ENCODE measurements at places on chromosomes 4 and X. TPM values are rescaled to one million over a fixed set of nuclear protein-coding genes. Genes with fewer than 3 reads are reported as not detected.

Gene UGT2B10
- total RNA-seq: not detected

Gene GRID2
- total RNA-seq: not detected

Gene ARHGAP10
- total RNA-seq: 15.3 TPM

Gene L1CAM
- total RNA-seq: 20.2 TPM

Gene MAGEA9B
- total RNA-seq: not detected

Gene FHDC1
- total RNA-seq: 0.93 TPM

Gene PGRMC2
- 90.5 TPM for total RNA-seq

Gene FGA
- total RNA-seq: 18.7 TPM

Gene PARM1
- 0.51 TPM for total RNA-seq

Gene GPC4
- 0.05 TPM for total RNA-seq

Gene SHISA3
- not detected for total RNA-seq

Gene F8A3
- 1.0 TPM for total RNA-seq

Gene VCX2
- not detected for total RNA-seq

Gene PLAC8
- total RNA-seq: 1.2 TPM

Gene IL2
- not detected for total RNA-seq

Gene EPGN
- total RNA-seq: not detected

Gene F8A1
- 90.1 TPM for total RNA-seq

Gene GNRHR
- not detected for total RNA-seq

Gene TRIM60
- total RNA-seq: not detected

Gene ANOS1
- total RNA-seq: 0.04 TPM

Gene ENPEP
- 0.06 TPM for total RNA-seq

Gene PCDH11X
- total RNA-seq: 0.01 TPM

Gene MAP7D2
- total RNA-seq: 5.2 TPM

Gene CT55
- total RNA-seq: not detected

Gene ARHGAP6
- total RNA-seq: 0.01 TPM

Gene COMMD8
- 12.6 TPM for total RNA-seq

Gene RIPPLY1
- total RNA-seq: 0.11 TPM

Gene LINC00632
- total RNA-seq: 1.6 TPM

Gene FREM3
- not detected for total RNA-seq

Gene AFM
- total RNA-seq: not detected

Gene KCNE5
- total RNA-seq: 0.14 TPM

Gene SLC25A14
- 18.2 TPM for total RNA-seq

Gene TMEM144
- 3.7 TPM for total RNA-seq

Gene ETFDH
- 5.2 TPM for total RNA-seq

Gene PNCK
- total RNA-seq: 0.21 TPM

Gene NPFFR2
- total RNA-seq: not detected

Gene ABHD18
- 3.1 TPM for total RNA-seq

Gene AADAT
- total RNA-seq: 7.7 TPM

Gene LRAT
- total RNA-seq: not detected

Gene ZCCHC18
- 0.09 TPM for total RNA-seq

Gene MID1
- total RNA-seq: 28.3 TPM

Gene SPANXA1
- 0.24 TPM for total RNA-seq

Gene HSFX1
- 0.37 TPM for total RNA-seq

Gene TMEM150C
- 1.1 TPM for total RNA-seq

Gene RAB39B
- 0.80 TPM for total RNA-seq

Gene CHRNA9
- 0.98 TPM for total RNA-seq

Gene ODAPH
- not detected for total RNA-seq

Gene SUPT20HL1
- total RNA-seq: not detected

Gene RNF212
- total RNA-seq: 2.8 TPM

Gene ARHGAP36
- total RNA-seq: not detected

Gene PABPC1L2B
- not detected for total RNA-seq

Gene NAA11
- not detected for total RNA-seq

Gene NHSL2
- 0.29 TPM for total RNA-seq

Gene UGDH
- total RNA-seq: 157 TPM

Gene IGFBP7
- 283 TPM for total RNA-seq

Gene EDNRA
- 0.21 TPM for total RNA-seq

Gene IQCM
- total RNA-seq: not detected

Gene ATOH1
- total RNA-seq: not detected

Gene P2RY4
- not detected for total RNA-seq

Gene NRK
- not detected for total RNA-seq
